Astrocyte of the hippocampus (primary cell): ENCODE measurements at places on chromosomes 4 and X.

DNA sequence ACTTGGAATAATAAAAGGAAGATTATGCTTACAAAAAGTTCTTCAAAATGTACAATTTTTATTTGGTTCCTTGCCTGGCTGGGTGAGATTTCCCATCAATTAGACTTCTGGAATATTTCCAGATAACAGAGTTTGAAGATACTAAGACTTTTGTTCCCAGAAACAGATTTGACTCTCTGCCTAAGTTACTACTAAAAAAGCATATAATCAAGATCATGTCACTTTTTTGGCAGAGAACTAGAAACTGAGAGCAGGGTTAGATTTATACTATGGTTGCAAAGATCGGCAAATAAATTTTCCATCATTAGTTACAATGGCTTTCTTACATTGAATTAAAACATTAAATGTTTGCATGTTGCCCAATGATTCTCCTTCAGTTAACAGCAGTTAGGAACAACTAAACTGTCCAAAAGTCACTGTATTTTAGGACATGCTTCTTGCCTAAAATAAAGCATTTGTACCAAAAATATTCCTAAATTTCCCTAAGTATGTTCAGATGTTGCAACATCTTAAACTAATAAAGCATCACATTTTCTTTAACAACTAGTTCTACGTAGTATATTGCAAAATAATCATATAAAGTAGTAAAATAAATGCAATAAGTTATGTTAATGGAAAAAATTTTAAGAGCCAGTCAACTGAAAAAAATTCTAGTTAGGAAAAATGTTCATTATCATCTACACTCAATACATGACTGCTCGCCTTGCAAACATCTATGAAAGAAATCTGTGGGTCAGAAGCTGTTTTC, 73.0 kb downstream of the SEC24D start:
- no peak for DNase-seq

- peak; percentile 87 for DNase-seq
Measured at GRCh38 chrX:39808471-39808917, 289.3 kb downstream of the BCOR start.

DNA sequence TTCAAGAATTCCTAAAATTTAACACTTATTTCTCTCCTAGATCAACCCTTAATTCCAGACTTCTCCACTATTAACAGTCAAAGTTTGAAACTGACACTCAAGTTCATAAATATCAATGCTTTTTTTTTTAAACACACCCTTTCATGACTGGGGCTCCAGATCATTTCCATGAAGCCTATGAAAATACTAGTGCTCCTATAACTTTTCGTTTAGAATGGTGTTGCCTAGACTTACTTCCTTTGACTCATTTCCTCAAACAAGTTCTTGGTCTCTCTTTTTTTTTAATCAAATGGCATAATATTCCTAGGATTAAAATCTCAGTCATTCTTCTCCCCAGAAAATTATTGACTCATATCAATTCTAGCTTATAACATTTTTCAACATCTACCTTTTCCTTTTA, 13.1 kb downstream of the ZMAT1 start:
- DNase-seq: no peak

DNA sequence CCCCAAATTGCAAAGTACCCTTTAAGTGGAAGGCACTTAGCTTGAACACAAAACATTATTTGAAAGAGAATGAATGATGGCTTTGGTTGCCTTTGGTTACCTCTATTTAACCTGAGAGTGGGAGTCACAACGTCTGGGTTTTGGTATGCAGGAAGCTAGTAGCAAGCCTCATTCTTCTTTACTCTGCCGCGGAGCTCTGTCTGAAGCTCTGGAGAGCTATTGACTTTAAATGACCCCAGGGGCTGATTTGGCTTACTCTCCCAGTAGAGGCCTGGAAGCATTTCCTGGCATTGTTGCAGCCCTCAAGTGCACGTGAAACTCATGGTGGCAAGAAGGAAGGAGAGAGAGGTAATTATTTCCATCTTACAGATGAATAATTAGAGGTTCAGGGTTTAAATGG, 81.8 kb upstream of the MAGEA4 start:
- DNase-seq: peak; percentile 41

DNA sequence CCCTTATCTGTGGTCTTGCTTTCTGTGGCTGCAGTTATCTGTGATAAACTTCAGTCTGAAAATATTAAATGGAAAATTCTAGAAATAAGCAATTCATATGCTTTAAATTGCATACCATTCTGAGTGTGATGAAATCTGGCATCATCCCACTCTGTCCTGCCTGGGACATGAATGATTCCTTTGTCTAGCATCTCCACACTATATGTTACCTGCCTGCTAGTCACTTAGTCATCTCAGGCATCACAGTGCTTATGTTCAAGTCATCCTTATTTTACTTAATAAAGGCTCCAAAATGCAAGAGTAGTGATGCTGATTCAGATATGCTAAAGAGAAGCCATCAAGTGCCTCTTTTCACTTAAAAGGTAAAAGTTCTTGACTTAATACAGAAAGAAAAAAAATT, 14.3 kb upstream of the RAB9B start:
- no peak for DNase-seq

DNA sequence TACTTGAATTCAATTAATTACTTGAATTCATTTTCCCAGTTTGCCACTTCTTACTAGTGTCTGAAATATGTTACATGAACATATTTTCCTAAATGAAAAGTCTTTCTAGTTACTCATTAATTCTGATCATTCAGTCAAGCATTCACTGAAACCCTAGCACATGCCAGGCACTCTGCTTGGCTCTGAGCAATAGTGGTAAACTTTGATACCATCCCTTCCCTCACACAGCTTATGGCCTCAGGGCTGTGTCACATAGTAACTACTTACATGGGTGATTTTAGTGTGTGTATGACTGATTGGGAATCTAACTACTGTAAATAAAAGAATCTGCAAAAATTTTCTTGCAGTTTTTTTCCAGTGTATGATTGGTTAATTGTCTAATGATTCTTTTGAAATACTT, 32.7 kb downstream of the METAP1 start:
- no peak for DNase-seq

DNA sequence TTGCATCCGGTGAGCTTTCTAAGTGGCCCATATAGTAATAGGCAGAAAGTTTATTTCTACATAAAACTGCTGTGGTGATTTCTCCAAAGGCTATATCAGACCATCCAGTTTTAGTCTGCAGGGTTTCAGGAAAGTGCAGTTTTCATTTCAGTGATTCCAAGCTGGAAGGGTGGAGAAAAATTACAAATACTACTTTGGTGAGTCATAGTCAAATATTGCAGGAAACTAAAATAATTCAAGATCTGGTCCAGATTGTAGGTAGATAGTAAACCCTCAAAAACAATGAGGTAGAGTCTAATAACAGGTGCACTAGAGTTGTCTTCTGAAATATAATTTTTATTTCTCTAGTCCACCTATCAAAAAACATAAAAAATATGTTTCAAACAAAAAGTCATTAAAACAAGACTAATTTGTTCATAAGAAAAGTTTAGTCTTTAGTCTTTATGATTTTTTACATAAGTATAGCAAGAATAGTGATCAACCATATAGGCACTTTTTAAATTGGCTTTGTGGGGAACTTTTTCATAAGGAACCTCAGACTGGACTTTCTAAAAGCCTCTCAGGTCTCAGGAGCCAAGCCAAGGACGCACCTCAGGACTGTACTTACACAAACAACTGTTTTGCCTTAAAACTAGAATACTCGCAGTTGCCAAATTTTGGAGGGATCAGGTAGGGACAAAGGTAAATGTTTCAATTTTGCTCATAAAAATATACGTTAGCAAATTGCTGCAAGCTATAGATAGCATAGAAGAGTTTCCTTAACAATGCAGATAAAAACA, 101.8 kb upstream of the TLR3 start:
- DNase-seq: peak; percentile 21

DNA sequence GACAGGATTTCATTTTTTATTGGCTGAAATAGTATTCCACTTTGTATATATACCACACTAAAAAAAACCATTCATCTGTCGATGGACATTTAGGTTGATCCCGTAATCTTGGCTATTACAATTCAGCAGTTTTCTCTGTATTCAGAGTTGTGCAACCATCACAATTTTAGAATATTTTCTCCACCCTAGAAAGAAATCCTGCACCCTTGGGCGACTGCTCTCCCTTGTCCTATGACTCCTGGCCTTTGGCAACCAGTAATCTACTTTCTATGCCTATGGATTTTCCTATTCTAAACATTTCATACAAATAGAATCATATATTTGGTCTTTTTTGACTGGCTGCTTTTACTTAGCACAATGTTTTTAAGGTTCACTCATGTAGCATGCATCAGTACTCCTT, 84.7 kb downstream of the NCAPG start:
- DNase-seq: no peak

- no peak for DNase-seq
Measured at GRCh38 chr4:40438384-40439026, 103.4 kb downstream of the CHRNA9 start.

- DNase-seq: no peak
Measured at GRCh38 chrX:141879616-141880015, 24.1 kb upstream of the MAGEC1 start.

- peak; percentile 97 for DNase-seq
Measured at GRCh38 chrX:1391370-1391706, 575 bp downstream of the SLC25A6 start.

- DNase-seq: peak; percentile 46
Measured at GRCh38 chrX:107628662-107629539, 591 bp downstream of the PRPS1 start.

GRCh38 chrX:140123446-140123845, 158.1 kb upstream of the CXorf66 start:
- DNase-seq: no peak

GRCh38 chrX:24378706-24379105, 18.3 kb downstream of the SUPT20HL1 start:
- DNase-seq: no peak

GRCh38 chrX:9312922-9313867, 151.7 kb upstream of the TBL1X start:
- DNase-seq: no peak

DNA sequence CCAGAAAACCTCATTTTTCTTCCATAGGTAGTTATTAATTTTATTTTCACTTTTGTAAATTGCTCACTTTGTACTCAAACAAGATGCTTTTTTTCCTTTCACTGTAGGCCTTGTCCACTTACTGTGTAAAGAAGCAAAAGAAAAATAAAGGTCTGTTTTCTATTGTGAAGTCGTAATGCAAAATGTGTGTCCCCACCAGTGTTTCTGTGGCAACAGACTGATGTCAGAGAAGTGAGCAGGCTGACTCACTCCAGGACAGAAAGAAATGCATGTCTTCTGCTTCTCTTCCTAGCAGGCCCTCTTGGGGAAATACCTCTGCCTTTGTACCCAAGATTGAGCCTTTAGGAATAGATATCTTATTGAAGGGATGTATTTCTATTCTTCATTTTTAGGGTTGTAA, 30.3 kb downstream of the INPP4B start:
- DNase-seq: peak; percentile 84

DNA sequence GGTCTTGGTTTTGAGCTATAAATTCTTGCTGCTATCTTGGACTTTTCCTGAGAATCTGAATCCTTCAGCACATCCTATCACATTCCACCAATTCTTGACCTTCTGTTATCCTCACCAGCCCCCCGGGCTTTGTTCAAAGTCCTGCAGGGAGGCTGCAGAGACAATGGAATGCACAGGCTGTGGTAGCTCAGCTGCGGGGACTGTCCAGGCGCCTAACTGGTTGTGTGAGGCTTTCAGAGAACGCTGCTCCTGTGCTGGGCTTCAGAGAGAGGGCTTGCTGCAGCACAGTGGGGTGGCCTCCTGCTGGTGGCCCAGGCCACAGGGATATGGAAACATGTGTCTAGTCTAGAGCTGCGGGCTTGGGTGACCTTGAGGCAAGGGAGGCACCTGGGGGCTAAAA, 196.3 kb upstream of the GATB start:
- DNase-seq: peak; percentile 41

- DNase-seq: peak; percentile 55
Measured at GRCh38 chr4:165326831-165327210, 648 bp upstream of the MSMO1 start.

GRCh38 chrX:103442536-103442901, 66.2 kb downstream of the BEX3 start:
- DNase-seq: peak; percentile 30

DNA sequence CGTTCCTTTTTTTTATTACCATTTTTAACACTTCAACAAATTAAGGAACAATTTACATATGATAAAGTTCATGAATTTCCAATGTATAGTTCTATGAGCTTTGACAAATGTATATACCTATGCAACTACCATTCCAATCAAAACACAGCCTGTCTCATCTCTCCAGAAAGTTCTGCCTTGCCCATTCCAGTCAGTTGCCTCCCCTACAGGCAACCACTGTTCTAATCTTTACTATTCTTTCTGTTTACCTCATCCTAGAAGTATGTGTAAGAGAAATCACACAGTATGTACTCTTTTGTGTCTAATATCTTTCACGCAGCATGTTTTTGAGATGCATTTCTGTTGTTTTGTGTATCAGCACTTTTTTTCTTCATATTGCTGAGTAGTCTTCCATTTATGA, 224.9 kb downstream of the KIT start:
- DNase-seq: peak; percentile 46
